ENCODE measurements at places on chromosomes 11 and 22.

DNA sequence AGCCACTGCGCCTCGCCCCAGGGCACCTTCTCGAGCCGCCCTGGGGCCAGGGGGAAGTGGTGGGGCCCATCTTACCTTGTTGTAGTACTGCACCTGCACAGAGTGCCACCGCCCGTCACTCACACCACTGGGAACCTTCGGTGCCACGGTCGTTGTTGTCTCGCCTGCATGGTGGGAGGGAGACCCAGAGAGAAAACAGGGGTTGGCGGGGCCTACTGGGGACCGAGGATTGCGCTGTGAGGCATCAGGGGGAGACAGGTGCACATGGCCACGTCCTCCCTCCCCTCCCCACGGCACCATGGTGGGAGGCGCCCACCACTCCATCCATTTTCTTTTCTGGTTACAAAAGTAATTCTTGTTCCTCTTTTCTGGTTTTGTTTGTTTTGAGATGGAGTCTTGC is 97.8 kb downstream of the TRMU start:
- DNase-seq: no peak

GRCh38 chr11:72140661-72141060 is 5.1 kb downstream of the FOLR3 start:
- DNase-seq: no peak

DNA sequence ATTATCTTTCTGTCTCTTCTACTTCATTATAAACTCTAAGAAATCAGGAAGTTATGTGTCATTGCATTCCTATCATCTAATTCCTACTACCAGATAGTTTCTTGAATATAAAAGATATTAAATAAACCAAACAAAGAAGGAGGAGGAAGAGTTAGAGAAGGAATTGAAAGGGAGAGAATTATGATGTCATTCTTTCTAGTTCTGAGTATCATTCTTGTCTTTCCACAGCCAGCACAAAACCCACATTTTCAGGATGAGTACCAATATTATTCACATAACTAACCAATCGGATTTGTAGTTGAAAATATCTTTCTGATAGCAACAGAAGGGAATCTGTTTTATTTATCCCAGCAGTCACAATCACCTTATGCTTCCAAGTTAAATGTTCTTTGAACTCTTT is 13.3 kb downstream of the MS4A13 start:
- no peak for DNase-seq

DNA sequence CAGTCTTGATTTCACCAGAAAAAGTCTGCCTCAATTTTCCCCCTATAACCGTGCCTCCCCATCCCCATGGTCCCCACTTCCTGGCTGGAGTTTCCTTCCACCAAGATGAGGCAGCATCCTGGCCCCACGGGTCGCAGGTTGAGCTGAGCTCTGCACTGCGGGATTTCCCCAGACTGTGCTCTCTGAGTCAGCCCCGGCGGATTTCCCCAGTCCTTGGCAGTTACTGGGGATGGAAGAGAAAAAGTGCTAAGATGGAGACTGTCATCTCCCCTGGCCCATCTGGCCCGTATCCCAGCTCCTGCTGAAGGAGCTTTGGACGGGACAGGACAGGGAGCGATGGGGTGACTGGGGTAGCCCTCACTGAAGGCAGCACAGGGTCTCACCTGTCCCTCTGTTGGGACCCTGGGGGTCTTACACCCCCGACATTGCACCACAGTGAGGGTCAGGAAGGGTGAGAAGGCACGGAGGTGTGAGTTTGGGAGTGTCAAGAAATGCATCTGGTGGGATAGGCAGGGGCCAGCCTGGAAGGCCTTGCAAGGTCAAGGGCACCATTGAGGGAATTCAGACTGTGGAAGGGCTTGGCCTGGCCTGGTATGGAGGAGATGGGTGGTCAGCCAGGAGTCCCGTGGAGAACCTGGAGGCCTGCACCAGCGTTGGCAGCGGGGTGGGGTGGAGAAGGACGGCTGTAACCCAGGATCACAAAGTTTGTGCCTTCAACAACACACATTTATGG is 36.5 kb downstream of the NADSYN1 start:
- DNase-seq: peak; percentile 67

DNA sequence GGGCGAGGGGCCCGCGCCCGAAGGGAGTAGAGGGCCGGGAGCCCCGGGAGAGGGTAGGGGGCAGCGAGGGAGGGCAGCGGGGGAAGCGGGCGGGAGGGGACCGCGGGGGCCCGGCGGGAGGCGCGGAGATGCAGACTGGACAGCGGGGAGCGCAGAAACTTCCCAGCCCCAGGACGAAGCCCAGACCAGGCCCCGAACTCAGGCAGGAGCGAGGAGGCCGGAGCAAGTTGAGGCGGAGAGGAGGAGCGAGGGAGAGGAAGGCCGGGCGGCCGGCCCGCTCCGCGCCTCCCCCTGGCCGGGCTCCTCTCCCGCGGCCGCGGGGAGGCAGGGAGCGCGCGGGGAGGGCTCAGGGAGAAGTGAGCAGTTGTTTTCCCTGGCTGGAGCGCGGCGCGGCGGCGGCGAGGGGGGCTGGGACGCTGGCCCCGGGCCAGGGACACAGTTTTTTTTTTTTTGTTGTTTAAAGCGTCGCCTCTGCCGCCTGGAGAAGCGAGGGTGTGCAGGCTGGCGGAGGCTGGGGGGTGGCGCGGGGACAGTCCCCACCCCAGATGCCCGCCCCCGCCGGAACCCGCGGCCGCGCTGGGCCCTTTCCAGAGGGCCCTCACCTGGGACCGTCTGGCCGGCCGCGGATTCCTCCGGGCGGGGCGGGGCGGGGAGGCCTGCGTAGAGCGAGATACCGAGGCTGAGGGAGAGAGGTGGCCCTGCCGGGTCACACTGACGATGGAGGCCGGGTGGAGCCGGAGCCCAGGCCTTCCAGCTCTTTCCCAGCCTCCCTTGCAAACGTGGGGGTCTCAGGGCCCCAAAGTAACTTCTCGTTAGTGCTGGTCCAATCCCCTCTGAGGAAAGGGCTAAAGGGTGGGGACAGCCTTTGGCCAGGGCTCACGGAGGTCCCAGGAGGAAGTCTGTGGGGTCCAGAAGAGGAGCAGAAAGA is at the start of gene LTBP3:
Gene LTBP3 (minus strand): TSS at position 358 of the 928 bp plus-strand sequence. CDS start 400 bp downstream, outside the sequence.
- DNase-seq: peak; percentile 93

GRCh38 chr22:50671641-50672040 is 982 bp upstream of the SHANK3 start:
- DNase-seq: no peak

- DNase-seq: no peak
These were observed 237.6 kb downstream of the ETS1 start for GRCh38 chr11:128349650-128350299.

DNA sequence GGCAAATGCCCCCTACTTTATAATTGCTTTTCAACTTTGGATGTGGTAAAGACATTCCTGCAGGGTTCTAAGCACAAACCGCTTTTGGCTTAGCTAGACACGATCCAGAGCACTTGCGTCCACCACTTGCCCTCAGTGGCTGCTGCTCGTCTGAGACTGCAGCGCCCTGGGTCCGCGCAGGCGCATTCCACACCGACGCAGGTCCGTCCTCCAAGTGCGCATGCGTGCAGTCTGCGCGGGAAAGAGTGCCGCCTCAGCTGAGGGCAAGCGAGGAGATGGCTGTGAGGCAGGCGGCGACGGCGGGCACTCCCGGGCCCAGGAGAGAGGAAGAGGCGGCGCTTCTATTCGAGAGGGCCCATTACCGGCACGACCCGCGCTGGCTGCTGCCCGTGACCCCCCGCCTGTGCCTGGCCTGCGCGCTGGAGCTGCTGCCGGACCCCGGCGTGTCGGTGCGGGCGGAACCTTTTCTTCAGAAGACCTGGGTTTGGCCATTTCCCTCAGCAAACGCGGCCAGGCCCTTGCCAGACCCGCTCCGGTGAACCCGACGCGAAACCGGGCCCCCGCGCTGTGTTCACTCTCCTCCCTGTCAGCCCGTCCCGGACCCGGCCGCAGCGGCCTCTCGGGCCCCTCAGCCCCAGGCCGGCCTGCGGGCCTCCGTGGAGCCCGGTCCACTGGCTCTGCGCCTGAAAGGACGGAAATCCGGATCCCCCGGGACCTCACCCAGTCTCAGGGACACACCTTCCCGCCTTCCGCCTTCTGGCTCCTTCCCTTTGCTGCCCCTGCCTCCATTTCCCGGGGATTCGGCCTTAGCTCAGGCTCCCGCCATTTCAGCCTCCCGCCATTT is at the start of gene MEI1:
Gene MEI1 (plus strand): TSS at position 240 of the 844 bp plus-strand sequence. CDS start 36 bp downstream, at position 276.
- DNase-seq: peak; percentile 95

DNA sequence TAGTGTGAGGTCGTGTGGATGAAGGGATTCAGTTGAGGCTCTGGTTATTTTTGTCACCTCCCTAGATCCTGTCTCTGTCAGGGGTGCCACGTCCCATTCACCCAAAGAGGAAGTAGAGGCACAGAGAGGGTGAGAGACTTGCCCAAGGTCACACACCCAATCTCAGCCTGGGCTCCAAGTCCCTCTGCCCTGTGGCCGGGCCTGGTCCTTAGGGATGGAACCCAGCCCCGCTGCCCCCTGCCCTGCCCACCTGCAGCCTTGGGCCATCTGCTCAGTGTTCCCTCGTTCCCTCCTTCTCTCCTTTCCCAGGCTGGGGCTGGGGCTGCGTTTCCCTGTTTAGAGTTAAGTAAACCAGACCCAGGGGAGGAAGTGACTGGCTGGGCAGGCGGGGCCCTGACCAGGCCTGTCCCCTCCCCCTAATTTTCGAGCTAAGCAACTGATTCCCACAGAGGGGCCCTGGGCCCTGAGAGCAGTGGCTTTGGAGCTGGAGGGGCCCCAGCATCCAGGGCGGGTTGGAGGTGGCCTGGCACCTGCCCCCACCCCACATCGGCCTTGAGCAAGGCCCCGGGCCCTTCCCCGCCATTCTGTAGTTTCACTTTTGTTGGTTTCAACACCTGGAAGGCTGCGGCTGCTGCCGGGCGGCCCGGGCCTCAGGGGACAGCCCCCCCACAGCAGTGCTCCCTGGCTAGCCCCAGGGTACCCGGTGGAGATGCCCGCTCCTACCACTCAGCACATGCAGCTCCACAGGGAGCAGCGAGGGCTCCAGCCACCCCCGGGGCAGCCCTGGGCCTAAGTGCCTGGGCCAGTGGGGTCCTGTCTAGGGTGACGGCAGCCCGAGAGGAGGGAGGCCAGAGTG is 1.5 kb downstream of the TCIRG1 start:
- no peak for DNase-seq

DNA sequence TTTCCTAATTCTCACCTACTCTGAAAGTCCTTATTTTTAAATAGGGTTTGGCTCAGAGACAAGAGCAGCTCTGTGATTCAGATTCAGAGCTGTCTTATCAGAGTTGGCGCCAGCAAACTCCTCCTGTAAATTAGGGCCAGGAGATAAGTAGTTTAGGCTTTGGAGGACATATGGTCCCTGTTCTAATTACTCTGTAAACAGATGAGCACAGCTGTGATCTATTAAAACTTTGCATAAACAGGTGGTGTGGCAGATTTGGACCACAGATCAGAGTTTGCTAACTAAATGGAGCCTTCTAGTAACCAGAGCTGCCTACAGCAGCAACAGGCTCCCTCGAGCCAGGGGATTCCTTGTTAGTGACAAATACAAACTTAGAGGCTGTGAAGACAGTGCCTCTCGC is 27.9 kb downstream of the YPEL1 start:
- DNase-seq: no peak

DNA sequence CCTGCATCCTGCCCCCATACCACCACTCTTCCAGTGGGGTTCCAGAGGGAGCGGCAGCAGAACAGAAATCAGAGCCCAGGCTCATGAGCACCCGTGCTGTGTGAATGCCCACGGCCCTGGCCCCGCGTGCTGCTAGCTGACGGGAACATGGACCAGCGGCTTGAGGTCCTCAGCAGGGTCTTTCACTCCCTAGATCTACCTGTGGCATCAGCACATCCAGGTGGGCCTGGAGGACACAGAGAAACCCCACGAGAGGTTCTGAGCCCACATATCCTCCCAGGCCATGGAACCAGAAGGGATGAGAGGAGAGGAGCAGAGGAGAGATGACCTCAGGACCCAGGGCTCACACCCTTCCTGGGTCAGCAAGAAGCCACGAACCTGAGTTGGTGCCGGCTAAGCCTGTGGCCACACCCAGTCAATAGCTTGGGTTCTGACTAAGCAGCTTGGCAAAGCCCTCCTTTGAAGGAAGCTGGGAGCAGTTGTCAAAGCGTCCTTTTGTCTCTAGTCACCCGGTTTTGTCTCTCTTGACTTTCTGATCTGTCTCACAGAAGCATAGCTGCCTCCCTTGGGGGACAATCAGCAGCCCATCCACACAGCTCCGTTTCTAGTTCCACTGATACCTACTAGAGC is 89.3 kb upstream of the LMO1 start:
- no peak for DNase-seq

- DNase-seq: no peak
These were observed 3.9 kb downstream of the TMEM134 start for GRCh38 chr11:67465189-67465510.

- no peak for DNase-seq
These were observed 33.8 kb upstream of the SPON1 start for GRCh38 chr11:13928566-13929251.

DNA sequence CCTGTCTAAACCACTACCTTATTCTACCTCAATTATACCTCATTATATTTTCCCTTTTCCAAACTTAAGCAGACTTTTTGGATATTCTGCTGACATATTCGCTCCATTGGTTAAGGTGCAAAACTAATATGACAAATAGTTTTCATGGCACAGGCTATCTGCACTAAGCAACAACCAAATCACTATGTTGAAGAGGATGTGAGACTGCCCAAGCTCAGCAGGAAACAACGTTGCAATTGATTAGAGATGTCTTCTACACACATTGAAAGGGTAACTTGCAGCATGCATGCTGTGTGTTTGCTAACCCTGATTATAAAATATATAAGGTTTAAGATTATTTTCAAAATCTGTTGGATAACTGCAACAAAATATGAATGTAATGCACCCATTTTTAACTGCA is 61.6 kb downstream of the STK33 start:
- DNase-seq: no peak

DNA sequence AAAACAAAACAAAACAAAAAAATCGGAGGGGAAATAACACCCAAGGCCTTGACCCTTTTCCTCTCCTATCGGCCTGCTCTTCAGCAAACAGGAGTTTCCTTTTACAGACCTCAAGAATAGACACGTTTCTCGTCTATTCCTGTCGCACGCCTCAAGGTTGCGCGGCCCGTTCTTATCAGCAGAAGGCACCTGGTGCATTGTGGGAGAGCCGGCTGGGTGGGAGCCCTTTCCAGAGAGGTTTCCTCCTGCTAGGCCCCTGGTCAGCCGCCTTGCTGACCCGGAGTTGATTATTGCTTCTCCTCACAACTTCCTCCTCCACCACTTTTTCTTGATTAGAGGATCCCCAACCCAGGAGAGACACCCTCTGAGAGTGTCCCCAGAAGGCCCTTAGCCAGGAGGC is 497.3 kb downstream of the MIAT start:
- no peak for DNase-seq

DNA sequence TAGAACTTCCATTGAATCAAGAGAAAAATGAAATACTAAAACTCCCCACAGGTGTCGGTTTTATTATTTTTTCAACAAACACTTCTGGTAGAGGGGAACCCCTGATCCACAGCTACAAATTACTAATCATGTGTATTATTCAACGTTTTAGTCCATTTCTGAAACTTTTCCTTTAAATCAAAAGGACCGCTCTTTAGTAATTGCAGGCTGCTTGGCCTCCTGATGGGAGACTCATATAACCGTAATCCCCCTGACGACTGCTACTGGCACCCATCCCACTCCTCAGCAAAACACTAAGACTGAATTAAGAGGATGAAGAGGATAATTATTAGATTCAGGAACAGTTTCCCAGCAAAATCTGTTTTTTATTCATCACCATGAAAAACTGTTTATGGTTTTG is 46.4 kb downstream of the PAX6 start:
- DNase-seq: no peak
